Sigmoid colon (tissue), 7 donors: ENCODE measurements at places on chromosomes 2 and 18. TPM values are rescaled to one million over a fixed set of nuclear protein-coding genes. Genes with fewer than 3 reads are reported as not detected.

Gene RGPD4
- total RNA-seq, result not detected

Gene FAM124B
- total RNA-seq, result 0.81 TPM

- H3K4me3 ChIP-seq, result no peak overlapping the region
- peaks cover 15% of the 10 kb centered on the region for H3K4me1 ChIP-seq
- H3K36me3 ChIP-seq, result no peaks in the 10 kb centered on the region
- DNase-seq, result no peak
- H3K27me3 ChIP-seq, result no peaks in the 10 kb centered on the region
These were observed 181.8 kb upstream of the ARL4C start for GRCh38 chr2:234678711-234679110.

- no peak overlapping the region for H3K4me3 ChIP-seq
- no peak for DNase-seq
- no peaks in the 10 kb centered on the region for H3K27me3 ChIP-seq
- no peaks in the 10 kb centered on the region for H3K4me1 ChIP-seq
- H3K27ac ChIP-seq, result no peak overlapping the region
These were observed 212.2 kb upstream of the THUMPD2 start for GRCh38 chr2:39991298-39991697.

DNA sequence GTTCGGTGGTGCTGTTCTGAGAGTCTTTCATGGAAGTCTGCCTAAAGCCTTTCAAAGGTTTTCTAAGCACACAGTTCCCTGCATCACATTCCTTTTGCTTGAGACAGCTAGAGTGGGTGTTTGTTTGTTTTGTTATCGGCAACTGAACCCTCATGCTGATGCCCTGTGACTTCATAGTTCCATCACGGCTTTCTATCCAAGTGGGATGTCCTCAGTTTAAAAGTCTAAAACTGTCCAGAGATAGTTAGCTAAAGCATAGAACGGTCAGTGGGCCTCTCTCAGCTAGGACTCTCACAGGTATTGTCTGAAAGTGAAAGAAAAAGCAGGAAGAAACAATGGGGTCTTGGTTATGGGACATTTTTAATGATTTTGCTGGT is 337.3 kb downstream of the OSR1 start:
- no peaks in the 10 kb centered on the region for H3K4me1 ChIP-seq
- H3K27ac ChIP-seq, result no peak overlapping the region
- H3K4me3 ChIP-seq, result no peak overlapping the region
- no peaks in the 10 kb centered on the region for H3K36me3 ChIP-seq
- no peaks in the 10 kb centered on the region for H3K27me3 ChIP-seq
